Hypothalamus (tissue), 51 donors: ENCODE measurements at places on chromosomes 4 and X.

GRCh38 chr4:181702864-181703495 lies 540.2 kb upstream of the TENM3 start:
- no peak for DNase-seq

DNA sequence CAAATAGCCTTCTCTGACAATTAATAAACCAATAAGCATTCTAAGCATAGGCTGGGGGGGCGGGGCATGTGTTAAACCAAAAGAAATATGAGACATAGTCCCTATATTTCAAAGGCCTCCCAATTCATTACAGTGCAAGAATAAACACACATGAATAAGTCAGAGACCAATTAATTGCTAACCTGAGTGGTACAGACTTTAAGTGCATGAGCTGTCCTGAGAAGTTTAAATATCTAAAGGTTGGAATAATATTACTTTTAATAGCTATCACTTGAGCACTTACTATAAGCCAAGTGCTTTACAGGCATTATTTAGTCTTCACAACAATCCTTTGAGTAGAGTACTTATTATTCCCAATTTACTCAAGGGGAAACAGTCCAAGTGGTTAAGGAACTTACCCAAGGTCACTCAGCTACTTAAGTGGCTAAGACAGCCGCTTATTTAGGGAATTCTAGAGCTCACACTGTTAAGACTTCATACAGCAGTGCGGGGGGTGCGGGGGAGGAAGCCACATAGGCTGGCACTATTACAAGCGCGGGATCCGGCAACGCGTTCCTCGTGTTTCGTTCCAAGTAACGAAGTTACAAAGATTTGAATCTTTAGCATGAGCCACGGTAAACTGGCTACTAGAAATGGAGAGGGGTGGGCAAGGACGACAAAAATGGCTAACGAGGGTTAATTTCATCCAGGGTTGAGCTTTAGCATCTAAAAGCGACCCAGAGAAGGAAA lies 1.4 kb downstream of the THOC2 start:
- no peak for DNase-seq

GRCh38 chr4:106502106-106502699 lies 133.6 kb upstream of the GIMD1 start:
- DNase-seq = no peak

GRCh38 chrX:42778096-42778495 lies at the start of gene PPP1R2C:
Gene PPP1R2C (minus strand): TSS chrX:42778163. CDS start chrX:42778079, 84 bp downstream.
- no peak for DNase-seq

DNA sequence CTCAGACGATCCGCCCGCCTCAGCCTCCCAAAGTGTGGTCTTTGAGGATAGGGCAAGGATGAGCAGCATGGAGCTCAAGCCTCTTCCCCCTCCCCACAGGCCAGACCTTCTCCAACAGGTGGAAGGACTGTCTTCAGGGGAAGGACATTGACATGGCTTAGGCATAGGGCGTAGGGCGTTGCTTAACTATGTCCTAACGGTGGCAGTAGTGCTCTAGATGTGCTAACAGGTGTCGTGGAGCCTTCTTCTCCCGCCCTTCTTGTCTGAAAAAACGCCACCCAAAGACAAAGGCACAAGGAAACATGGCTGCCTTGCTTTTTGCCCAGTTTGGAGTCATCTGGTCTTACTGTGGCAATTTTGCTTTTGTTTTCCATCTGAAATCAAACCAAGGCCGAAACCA lies 219.8 kb downstream of the OR13H1 start:
- DNase-seq = no peak

DNA sequence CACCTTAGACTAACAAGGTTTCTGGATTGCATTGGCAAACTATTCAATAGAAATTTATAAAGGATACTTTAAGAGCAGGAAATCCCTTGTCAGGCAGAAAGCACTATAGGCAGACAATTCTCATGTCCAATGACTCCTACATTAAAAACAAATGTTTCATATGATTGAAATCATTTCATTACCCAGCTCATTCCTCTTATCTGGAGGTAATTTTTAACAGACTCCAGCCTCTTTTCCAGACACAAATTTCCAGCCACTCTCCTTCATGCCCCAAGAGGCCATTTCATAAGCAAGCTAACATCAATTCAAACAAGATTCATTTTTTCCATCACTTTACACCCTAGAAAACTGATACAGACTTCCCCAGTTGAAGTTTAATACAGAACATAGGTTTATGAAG lies 495.1 kb upstream of the FRG1 start:
- no peak for DNase-seq

GRCh38 chr4:73998040-73999011 lies at the start of gene CXCL5:
Gene CXCL5 (minus strand): TSS chr4:73998677. CDS start chr4:73998581, 96 bp downstream.
- DNase-seq = no peak

DNA sequence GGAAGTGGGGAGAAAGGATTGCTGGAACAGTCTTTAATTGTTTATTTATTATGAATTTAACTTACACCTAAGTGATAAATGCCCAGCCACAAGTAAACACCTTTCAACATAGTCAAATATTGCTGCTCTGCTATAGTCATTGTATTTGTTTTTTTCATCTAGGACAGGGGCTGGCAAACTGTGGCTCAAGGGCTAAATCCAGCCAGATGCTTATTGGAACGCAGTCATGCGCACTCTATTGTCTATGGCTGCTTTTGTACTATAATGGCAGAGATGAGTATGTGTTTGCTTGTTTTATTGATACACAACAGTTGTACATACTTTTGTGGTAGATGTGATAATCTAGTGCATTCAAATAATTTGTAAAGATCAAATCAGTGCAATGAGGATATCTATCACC lies 95.3 kb downstream of the ZAR1 start:
- no peak for DNase-seq

DNA sequence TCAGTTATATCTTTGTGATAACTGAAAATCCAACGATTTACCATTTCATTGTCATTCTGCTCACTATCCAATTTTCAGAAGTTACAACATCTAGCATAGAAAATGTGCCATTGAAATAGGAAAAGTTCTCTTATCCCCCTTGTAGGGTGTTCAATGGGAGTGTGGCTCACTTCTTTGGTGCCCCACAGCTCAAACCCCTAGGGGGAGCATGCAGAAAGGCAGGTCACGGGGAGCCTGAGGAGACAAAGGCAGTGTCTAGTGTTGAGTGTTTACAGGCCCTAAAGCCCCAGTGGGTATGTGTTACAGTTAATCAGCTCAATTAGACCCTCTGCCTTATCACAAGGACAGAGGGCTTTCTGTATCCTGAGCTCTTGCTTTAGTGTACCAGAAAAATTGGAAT lies 243.4 kb upstream of the GRID2 start:
- DNase-seq = no peak

GRCh38 chrX:49300703-49301102 lies 2.7 kb upstream of the GAGE10 start:
- DNase-seq = no peak

DNA sequence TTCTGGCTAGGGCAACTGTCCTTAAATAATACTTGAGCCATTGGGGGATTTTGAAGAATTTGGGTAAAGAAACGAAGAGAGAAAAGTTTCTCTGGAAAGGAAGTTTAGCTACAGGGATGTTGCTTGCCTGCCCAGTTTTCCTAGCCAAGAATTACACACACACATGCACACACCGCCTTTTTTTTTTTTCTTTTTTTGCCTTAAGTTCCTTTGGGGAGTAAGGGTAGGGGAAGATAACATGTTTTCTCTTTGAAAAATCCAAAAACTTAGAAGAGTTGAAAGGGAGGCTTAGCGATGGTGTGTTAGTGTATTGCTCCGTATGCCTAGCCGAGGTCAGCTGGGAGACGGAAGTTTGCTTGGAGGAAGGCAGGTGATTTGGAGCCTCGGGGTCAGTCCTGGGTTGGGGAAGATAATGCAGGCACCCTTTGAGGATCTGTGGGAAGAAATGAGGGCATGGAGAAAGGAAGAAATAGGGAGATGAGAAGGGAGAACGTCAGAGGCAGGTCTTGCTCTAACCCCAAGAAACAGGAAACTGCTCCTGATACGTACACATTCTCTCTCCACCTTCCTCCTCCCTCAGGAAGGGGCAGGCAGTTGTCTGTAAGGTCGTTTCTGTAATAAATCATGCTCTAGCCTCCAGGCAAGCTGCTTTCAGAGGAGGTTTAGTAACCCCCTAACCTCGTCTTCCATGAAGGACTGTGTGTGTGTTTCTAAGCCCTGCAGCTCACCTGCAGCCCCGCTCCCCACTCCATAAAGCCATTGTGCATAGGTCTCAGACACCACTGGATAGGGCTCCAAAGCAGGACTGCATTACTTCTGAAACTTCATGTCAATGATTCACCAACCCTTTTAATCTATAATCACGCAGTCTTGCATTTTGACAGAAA lies 10.5 kb downstream of the KLF3 start:
- DNase-seq = no peak

- no peak for DNase-seq
These were observed 158.5 kb upstream of the ARSJ start for GRCh38 chr4:114137984-114138383.

DNA sequence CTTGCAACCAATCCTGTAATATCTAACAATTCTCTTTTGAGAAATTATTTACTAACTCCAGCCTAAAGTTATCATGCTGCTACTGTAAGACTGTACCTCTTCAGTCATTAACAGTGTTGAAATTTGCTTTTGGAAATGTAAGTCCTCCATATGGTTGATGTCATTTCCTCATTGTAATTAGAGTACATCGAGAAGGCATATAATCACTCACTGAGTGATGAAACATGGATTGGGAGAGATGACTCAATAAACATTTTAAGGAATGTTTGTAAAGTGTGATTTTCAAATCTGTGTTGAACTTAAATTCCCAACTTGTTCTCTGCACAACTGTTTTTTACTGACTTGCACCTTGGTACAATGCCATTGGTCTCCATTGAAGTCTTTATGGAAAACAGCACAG lies 61.2 kb downstream of the HMGB2 start:
- DNase-seq = no peak

- DNase-seq = no peak
These were observed 295.6 kb upstream of the F9 start for GRCh38 chrX:139234898-139235297.

DNA sequence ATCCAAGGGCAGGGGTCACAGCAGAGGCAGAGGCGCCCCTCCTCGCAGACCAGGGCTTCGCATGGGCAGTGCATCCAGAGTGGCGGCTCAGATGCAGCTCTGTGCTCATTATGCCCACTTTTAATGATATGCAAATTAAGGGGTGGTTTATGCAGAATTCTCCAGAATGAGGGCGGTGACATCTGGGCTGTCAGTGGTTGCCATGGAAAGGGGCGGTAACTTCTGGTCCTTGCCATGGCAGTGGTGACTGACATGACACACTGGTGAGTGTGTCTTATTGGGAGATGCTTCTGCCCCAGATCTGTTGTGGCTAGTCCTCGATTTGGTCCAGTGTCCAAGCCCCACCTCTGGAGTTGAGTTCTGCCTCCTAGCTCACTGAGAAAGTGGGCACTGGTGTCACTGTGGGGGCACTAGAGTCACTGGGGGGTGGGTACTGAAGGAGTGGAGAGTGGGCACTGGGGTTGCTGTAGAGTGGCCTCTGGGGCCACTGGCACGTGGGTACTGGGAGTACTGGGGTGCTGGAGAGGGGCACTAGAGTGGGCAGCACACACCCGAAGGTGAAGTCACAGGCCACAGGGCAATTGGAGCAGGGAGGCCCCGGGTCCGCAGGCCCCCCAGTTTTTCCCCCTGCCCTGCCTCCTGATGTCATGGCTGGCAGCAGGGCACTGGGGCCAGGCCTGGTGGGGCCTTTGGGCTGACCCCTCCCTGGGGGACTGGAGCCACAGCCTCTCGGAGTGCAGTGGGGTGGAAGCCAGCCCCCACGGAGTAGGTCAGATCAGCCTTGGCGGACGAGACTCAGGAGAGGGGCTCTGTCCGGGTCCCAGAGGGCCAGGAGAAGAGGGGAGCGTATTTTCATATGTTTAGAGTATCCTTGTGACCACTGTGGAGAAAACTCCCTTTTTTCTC lies 98.6 kb upstream of the NKX1-1 start:
- no peak for DNase-seq

GRCh38 chr4:100372432-100372831 lies 145.4 kb downstream of the EMCN start:
- DNase-seq = no peak

GRCh38 chr4:113433536-113434246 lies 327.8 kb downstream of the CAMK2D start:
- no peak for DNase-seq

DNA sequence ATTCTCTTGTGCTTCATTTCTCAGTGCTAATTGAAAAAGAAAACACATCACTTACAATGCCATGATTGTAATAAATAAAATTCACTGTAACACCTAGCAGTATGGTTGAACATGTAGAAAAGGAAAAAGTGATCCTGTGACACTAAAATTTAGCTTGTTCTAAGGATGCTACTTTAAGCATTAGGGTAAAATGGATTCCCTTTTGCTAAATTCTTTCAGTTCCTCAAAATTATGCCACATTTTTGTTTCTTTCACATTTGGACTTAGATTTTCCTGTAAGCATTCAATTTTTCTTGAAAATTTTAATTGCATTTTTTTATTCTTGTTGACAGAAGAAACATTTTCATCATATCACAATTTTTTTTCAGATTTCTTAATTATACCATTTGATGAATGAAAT lies 19.4 kb downstream of the TET2 start:
- DNase-seq = no peak

- no peak for DNase-seq
These were observed 1.2 kb downstream of the RAP1GDS1 start for GRCh38 chr4:98262431-98262830.

DNA sequence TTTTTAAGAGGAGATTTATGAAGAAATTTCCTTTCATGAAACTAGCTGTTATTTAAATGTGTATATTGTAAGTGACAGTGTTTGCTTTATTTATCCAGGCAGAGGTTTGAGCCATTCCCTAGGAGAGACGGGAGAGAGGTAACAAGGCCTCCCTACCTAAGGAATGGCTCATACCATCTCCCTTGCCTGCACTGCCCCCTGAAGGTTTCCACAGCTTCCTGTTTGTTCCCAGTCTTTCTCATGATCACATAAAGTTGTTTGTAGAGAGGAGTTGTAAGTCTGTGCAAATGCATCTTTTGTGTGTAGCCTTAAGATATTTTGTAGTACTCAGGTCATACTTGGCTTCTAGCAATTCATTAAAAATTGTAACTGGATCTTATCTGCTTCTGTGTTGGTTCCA lies 1504.5 kb upstream of the PCDH10 start:
- no peak for DNase-seq

DNA sequence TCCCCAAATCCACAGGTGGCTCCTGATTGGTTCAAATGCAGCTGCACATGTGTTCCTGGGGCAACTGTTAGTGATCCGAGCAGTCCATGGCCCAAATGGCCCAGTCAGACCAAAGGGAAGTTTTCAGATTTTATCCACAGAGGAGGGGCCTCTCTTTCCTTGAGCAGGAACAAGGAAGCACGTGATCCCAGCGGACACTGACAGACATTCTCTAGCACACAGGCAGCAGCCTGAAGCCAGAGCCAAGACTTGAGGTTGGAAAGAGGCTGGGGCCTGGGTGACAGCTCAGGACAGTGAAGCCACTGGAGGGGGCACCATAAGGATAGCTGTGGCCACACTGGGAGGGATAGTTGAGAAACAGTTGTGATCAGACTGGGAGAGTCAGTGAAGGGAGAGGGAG lies 3.5 kb upstream of the ZFP92 start:
- no peak for DNase-seq

GRCh38 chrX:131264665-131265064 lies 24.4 kb downstream of the IGSF1 start:
- DNase-seq = no peak

DNA sequence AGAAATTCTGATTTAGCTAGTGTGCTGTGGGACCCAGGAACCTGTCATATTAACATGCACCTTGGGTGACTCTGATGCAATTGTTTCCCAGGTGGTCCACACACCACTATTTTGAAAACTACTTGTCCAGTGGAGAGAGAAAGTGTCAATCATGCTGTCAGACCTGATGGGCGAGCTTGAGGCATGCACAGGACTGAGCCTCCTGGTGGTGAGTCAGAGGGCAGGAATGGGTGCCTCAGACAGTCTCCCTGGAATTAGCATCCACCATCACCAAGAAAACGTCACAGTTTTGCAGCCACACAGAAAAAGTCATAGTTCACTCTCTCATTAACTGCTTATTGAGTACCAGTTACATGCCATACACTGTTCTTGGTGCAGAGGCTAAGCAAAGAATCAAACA lies 181.8 kb upstream of the MAOA start:
- no peak for DNase-seq
